ENCODE measurements at places on chromosomes 7 and 10. TPM values are rescaled to one million over a fixed set of nuclear protein-coding genes. Genes with fewer than 3 reads are reported as not detected.

Gene GDF10
- not detected for total RNA-seq

Gene MRLN
- total RNA-seq, result 0.98 TPM

- H3K27ac ChIP-seq, result no peak overlapping the region
- H3K4me1 ChIP-seq, result no peaks in the 10 kb centered on the region
- no peak for DNase-seq
- H3K27me3 ChIP-seq, result no peaks in the 10 kb centered on the region
Measured at GRCh38 chr7:152115021-152115718, 89.7 kb downstream of the GALNT11 start.

- DNase-seq, result no peak
- no peaks in the 10 kb centered on the region for H3K4me1 ChIP-seq
- no peak overlapping the region for H3K4me3 ChIP-seq
- no peak overlapping the region for H3K27ac ChIP-seq
Measured at GRCh38 chr10:98292971-98293370, 25.0 kb upstream of the LOXL4 start.

Gene ERVW-1
- 0.51 TPM for total RNA-seq

DNA sequence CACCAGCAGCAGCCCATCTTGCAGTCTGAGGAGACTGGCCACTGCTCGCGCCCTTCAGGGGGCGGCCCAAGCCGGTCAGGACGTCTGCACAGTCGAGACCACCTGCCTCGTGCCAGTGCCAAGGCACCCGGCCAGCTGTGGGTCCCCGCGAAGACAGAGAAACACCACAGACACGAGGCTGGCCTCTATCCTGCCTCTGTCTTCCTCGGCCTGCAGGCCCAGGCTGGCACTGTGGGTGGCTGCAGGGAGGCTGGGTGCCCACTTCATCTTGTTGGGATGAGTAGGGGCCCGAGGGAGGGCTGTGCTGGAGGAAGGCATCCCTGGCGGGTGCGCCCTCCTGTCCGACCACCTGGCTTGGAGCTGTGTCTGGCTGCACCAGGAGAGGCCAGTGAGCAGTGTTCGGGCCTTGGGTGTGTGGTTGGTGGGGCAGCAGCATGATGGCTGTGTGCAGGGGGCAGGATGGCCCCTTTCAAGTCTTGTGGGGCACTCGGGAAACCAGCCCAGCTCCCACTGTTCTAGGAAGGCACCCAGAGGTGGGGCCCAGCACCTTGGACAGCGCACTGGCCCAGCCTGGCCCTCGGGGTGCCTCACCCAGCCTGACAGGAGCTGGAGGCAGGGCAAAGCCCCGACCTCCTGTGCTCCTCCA, 7.3 kb downstream of the DPYSL4 start:
- no peak overlapping the region for H3K27ac ChIP-seq
- no peaks in the 10 kb centered on the region for H3K36me3 ChIP-seq
- no peak overlapping the region for H3K4me3 ChIP-seq
- no peaks in the 10 kb centered on the region for H3K4me1 ChIP-seq

DNA sequence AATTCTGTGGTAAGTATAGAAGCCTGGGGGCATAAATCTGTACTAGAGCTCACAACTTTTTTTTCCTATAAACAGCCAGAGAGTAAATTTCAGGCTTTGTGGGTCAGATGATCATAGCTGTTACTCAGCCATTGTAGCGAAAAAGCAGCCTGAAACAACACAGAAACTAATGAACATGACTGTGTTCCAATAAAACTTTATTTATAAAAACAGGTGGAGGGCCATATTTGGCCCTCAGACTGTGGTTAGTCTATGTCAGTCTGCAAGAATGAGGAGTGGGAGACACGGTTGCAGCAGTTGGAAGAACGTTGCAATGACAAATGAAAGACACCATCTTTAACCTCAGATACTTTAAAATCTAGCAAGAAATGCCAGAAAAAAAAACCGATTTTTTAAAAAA, 389.6 kb upstream of the PRKCQ start:
- H3K4me1 ChIP-seq, result no peaks in the 10 kb centered on the region
- no peak overlapping the region for H3K27ac ChIP-seq

- no peak for DNase-seq
- no peaks in the 10 kb centered on the region for H3K27me3 ChIP-seq
- no peaks in the 10 kb centered on the region for H3K36me3 ChIP-seq
- no peak overlapping the region for H3K4me3 ChIP-seq
Measured at GRCh38 chr7:117259615-117260014, 63.2 kb downstream of the WNT2 start.

GRCh38 chr10:73799899-73800559, 11.4 kb downstream of the NDST2 start:
- no peaks in the 10 kb centered on the region for H3K4me1 ChIP-seq
- H3K4me3 ChIP-seq, result no peak overlapping the region
- peaks cover 2% of the 10 kb centered on the region for H3K36me3 ChIP-seq
- DNase-seq, result no peak
- H3K27me3 ChIP-seq, result no peaks in the 10 kb centered on the region
- no peak overlapping the region for H3K27ac ChIP-seq

Gene CYREN
- 62.6 TPM for total RNA-seq

All from Caco-2 (cell line).